H9 (cell line): ENCODE measurements at places on chromosomes 1 and 21. TPM values are rescaled to one million over a fixed set of nuclear protein-coding genes. Genes with fewer than 3 reads are reported as not detected.

VHLL gene
- total RNA-seq = not detected in 2 replicates

VAV3 gene
- 4.5 and 5.1 TPM in 2 replicates for total RNA-seq

S100A1 gene
- 1.1 TPM in 1 of 2 replicates, not detected in the other for total RNA-seq

RGS1 gene
- not detected in 2 replicates for total RNA-seq

TEX38 gene
- not detected in 2 replicates for total RNA-seq

CNR2 gene
- not detected in 2 replicates for total RNA-seq

S100A2 gene
- total RNA-seq = 0.57 and 0.92 TPM in 2 replicates

- H3K27ac ChIP-seq = no peak overlapping the region
- H3K4me1 ChIP-seq = no peaks in the 10 kb centered on the region
- DNase-seq = no peak
- no peak overlapping the region for H3K4me3 ChIP-seq
- no peaks in the 10 kb centered on the region for H3K27me3 ChIP-seq
These were observed 23.9 kb downstream of the FMO5 start for GRCh38 chr1:147201276-147201675.

DNA sequence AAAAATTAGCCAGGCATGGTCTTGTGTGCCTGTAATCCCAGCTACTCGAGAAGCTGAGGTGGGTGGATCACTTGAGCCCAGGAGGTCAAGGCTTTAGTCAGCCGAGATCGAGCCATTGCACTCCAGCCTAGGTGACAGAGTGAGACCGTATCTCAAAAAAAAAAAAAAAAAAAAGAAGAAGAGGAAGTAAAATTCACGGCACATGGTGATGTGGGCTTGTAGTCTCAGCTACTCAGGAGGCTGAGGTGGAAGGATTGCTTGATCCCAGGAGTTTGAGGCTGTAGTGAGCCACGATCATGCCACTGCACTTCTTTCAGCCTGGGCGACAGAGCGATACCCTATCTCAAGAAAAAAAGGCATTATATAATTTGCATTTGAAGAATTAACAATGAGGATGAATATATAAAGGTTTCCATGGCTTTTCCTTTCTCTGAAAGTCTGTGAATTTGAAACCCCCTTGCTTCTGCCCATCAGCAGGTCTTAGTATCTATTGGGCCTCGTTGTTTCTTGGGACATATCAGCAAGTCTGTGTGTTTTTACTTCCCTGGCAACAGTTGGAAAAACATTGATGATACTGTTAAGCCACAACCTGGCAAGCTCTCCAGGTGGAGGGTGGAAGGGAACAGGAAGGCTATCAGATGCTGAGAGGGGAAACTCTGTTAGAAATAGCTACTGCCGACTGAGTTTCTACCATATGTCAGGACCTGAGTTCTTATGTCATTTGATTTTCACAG lies 4.6 kb upstream of the PLA2G2D start:
- H3K27ac ChIP-seq = no peak overlapping the region
- no peak for DNase-seq
- H3K4me3 ChIP-seq = no peak overlapping the region
- no peaks in the 10 kb centered on the region; the same call in 1 of the 2 replicates for H3K27me3 ChIP-seq
- H3K4me1 ChIP-seq = no peaks in the 10 kb centered on the region

DNA sequence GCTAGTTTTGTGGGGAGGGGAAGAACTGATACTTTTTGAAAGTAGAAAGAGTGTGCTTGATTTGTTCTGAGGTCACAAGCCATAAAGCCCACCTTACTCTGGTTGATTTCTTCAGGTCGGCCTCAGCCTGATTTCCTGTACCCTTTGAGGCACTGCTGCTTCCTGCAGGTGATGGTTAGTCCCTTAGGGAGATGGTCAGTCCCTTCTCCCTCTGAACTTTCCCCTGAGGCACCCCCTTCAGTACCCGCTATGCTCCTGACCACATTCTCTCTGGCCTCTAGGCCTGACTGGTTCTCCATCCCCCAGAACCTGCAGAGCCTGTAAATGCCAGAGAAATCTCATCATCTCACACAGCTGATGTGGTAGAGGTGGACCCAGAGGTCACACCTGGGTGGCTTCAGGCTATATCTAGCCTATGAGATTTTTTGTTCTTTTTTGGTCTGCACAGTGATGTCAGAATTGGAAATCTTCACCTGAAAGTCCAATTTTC lies 15.0 kb upstream of the ID3 start:
- H3K36me3 ChIP-seq = peaks cover 7% of the 10 kb centered on the region
- peaks cover 2% of the 10 kb centered on the region; the same call in 1 of the 2 replicates for H3K4me1 ChIP-seq
- no peaks in the 10 kb centered on the region for H3K27me3 ChIP-seq

- H3K4me1 ChIP-seq = peaks cover 2% of the 10 kb centered on the region; the same call in 1 of the 2 replicates
- H3K36me3 ChIP-seq = no peaks in the 10 kb centered on the region
- H3K27me3 ChIP-seq = peaks cover 3% of the 10 kb centered on the region; the same call in 1 of the 2 replicates
- no peak overlapping the region for H3K27ac ChIP-seq
These were observed 1.3 kb downstream of the GIPC2 start for GRCh38 chr1:78047106-78047505.
